Activated CD4-positive, alpha-beta T cell treated with anti-CD3 and anti-CD28 coated beads for 4 hours (primary cell): ENCODE measurements at places on chromosomes 3 and 15.

- no peak for DNase-seq
These were observed 17.2 kb upstream of the TIMP4 start for GRCh38 chr3:12175844-12176453.

GRCh38 chr15:53038655-53038941, 248.5 kb upstream of the ONECUT1 start:
- no peak for DNase-seq

GRCh38 chr3:127717357-127718244, 44.8 kb downstream of the ABTB1 start:
- no peak for DNase-seq

- DNase-seq, result no peak
These were observed 92.7 kb upstream of the PLXND1 start for GRCh38 chr3:129699199-129699598.

- DNase-seq, result no peak
These were observed 63.2 kb downstream of the ILDR1 start for GRCh38 chr3:121958801-121959200.

DNA sequence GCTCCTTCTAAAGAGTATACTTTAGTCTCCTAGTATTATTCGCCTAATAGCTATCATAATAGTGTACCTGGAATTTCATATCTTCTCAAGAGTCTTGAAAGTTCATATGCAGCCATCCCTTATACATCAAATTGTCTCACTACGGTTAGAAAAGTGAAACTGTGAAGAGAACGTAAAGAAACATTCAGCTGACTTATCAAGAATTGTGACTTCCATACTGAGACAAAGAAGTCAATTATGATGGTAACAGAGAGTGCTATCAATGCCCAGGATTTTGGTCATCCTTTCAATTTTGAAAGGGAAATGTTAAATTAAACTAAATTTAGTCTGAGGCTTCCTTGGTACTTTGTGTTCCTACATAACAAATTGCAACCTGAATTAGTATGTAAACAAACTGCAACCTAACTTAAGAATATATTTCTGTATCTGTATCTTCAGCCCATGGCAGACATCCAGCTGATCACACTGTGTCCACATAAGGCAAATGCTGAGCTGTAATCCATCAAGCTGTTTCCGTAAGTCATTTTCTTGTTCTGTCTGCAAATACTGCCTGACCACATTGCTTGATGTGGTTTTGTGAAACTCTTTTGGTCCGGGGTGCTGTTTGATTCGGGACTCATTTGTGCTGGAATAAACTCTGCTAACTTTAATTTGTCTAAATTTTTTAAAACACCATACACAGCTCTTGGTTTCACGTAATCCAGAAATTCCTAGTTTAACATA, 469.6 kb downstream of the SI start:
- DNase-seq, result no peak

DNA sequence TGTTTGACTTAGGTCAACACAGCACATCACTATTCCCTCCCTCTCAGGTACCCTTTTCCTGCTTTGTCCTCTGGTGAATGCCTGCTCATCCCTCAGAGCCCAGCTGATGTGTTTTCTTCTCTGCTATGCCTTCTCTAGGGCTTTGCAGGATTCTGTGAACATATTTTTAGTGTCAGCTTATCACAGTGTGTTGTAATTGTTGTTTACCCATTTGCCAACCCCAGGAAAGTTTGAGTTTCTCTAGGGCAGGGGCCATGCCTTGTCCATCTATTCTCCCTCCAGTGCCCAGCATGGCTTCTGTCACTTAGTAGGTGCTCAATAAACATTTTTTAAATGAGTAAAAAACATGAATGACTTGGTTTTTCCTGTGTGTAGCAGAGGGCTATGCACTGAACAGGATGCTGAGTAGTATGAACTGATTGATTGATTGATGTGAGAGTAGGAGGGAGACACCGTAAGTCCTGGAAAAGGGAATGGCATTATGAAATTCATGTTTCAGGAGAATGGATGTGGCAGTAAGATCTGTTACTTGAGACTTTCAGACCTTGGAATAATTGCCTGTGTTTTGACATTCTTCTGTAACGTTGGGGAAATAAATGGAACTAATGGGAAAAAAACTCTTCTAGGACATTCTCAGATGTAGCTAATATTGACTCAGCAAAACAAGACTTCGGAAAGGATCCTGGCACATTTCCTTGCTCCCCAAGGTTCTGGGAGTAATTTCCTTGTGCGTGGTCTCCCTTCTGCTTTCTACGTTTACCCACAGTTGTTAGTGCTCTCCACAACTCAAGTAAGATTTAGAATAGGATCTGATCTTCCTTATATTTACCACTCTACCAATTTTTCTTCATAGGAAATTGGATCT, 267.3 kb upstream of the TBL1XR1 start:
- DNase-seq, result no peak

DNA sequence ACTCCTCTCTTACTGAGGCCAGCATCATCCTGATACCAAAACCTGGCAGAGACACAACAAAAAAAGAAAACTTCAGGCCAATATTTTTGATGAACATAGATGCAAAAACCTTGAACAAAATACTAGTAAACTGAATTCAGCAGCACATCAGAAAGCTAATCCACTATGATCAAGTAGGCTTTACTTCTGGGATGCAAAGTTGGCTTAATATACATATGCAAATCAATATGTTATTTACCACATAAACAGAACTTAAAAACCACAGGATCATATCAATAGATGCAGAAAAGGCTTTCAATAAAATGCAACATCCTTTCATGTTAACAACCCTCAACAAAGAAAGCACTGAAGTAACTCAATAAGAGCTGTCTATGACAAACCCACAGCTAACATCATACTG, 414.5 kb upstream of the MCTP2 start:
- no peak for DNase-seq

- DNase-seq, result no peak
These were observed 238.2 kb downstream of the GREM1 start for GRCh38 chr15:32956006-32956405.

DNA sequence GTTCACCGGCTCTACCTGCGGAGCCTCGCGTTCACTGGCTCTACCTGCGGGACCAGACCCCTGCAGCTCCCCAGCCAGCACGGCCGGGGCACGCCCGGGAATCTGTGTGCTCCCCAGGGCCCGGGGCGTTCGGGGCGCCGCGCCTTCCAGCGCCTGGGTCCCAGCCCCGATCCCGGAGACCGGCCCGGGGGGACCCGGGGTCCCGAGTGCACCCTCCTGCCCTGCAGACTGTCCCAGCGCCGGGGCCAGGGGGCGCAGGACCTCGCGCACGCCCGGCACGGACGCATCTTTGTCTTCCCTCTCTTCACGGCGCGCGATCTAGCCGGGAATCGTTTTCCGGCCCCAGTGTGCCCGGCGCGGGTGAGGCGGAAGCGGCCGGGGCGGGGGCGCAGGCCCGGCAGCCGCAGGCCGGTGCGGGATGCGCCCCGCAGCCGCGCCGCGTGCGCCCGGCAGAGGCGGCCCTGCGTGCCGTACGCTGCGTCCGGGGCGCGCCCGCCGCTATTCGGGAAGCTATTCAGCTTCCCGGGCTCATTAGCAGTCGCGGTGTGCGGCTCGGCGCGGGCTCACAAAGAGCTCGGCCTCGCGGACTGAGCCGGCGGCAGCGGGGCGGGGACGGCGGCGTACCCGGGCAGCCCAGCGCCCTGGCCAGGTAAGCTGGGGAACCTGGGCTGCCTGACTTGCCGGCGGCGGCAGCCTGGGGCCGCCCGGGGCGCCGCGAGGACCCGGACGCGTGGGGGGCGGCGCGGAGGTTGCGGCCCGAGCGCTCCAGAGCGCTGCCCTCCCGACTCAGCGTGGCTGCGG, at the start of gene APBA2:
APBA2 (plus strand) TSS at position 345 of the 801 bp plus-strand sequence. CDS start 167,911 bp downstream, outside the sequence.
- DNase-seq, result peak; percentile 48

DNA sequence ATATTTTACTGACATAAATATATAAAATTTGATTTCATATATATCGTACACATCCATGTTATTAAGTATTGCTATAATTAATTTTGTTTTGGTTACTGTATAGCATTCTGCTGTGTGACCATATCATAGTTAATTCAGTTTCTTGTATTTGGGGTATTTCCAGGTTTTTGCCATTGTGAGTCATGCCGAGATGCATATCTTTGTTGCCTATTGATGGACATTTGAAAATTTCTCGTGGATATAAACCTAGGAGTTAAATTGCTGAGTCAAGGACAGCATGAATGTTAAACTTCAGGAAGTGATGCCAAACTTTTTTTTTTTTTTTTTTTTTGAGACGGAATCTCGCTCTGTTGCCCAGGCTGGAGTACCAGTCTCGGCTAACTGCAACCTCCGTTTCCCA, 33.7 kb upstream of the GPR171 start:
- DNase-seq, result no peak

DNA sequence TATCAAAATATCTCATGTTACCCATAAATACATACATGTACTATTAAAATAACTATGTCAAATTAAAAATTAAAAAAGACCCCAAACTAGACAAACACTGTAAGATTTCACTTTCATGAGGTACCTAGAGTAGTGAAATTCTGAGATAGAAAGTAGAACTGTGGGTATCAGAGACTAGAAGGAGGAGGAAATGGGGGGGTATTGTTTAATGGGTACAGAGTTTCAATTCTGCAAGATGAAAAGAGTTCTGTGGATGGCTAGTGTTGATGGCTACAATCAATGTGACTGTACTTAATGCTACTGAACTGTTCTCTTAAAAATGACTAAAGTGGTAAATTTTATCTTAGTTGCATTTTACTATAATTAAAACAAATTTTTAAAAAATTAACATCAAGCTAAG, 36.6 kb downstream of the RFX7 start:
- no peak for DNase-seq

DNA sequence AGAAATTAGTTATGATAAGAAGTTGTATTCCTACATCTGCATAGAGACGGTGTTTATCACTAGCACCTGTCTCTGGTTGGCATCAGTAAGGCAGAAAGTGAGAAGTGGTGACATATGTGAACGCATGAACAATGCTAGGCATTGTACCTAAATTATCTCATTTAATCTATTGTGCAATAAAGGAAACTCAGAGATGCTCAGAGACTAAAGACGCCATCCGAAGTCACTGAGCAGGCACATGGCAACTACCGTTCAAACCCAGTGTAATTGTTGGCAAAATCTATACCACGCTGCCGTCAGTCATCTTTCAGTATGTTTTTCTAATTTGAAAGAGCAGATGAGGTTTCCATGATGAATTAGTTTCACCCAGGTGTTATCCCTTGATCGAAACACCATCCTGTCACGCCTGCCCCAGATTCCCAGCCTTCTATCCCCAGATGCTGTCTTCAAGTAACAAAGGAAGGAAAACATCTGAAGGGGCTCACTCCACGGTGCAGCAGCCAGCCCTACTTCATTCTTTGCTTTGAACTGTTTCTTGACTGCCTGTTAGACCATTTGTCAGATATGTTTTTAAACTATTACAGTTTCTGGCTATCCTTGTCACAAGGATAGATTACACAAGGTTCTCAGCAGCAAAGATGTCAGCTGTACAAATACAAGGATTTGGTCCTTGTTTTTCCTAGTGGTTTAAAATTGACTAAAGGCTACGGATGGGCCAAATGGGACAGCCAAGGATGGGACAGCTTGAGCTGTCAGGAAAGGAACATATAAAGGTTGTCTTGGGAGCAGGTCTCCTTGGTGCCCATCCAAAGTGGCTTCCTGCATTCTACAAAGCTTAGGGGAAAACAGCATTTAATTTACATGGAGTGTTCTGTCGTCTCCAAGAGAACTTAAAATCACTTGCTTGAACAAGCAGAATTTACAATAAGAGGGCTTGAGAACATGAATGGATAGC, 99.1 kb downstream of the TMEM108 start:
- DNase-seq, result no peak

- DNase-seq, result peak; percentile 78
These were observed 9.7 kb downstream of the EOMES start for GRCh38 chr3:27712136-27713077.

DNA sequence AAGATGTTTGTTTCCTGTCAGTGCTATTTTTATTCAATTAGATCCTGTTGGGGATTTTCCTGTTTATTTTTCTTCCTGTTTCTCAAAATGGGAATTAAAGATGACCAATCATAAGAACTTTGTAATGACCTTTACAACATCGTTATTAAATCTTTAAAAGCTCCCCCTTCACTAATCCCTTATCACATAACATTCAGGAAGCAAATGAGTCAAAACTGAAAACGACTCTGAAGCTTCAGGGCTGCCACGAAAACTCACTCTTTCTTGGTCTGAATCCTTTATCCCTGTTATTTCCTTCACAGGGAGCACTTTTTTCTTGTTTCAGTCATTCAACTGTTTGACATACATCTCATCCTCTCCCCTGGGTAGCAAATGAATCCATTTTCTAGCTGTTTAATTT, 75.8 kb upstream of the MB21D2 start:
- DNase-seq, result no peak

GRCh38 chr3:15301761-15302160, 30.6 kb downstream of the SH3BP5 start:
- DNase-seq, result no peak

DNA sequence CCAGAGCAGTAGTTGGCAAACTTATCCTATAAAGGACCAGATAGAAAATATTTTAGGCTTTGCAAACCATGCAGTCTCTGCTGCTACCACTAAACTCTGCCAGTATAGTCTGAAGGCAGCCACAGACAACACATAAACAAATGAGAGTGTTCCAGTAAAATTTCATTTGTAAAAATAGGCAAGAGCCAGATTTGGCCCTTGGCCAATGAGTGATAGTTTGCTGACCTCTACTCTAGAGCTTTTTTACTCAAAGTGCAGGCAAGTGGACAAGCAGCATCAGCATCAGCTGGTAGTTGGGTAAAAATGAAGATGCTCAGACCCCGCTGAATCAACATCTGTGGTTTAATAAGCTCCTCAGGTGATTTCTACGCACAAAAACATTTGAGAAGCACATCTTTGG, 269.8 kb downstream of the NTRK3 start:
- no peak for DNase-seq

DNA sequence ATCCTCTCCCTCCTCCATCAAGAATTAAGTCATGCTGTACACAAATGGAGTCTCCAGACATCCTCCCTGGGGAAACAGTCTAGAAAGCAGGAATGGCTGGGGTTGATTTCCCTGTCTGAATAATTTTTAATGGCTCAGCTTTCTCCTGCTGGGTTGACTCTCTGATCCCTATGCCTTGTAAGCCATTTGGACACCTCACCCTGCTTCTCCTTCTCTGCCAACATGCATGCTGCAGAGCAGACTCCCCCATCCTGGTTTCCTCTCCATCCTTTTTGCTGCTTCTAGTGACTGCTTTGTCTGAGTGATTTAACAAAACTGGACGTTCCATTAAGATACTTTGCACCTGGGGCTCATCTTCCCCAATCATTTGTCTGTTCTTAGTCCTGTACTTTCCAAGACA, 22.2 kb downstream of the SV2B start:
- no peak for DNase-seq

DNA sequence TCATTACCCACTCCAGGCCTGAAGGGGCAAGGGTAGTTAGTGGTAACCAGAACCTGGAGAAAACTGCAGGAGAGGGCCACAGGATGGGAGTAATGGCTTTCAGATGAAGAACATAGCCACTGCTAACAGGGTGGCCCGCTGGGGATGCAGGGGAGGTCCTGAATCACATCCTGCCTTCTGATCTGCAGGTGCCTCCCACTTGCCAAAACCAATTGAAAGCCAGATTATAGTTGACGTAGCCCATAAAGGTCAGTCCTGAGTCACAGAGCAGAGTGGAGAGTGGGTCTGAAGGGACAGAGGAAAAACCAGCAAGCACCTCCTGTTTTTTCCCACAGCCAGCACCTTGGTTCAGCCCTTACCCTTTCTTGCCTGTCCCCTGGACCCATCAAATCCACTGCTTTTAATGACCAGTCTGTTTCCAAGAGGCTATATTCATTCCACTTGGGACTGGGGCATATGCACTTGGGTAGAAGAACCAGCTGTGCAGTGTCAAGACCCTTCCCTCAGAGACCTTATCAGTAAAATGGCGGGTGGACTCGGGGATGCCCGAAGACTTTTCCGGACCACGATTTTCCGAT, 646 bp upstream of the SLC35G2 start:
- DNase-seq, result peak; percentile 32
